ENCODE measurements at places on chromosomes 5 and 9.

DNA sequence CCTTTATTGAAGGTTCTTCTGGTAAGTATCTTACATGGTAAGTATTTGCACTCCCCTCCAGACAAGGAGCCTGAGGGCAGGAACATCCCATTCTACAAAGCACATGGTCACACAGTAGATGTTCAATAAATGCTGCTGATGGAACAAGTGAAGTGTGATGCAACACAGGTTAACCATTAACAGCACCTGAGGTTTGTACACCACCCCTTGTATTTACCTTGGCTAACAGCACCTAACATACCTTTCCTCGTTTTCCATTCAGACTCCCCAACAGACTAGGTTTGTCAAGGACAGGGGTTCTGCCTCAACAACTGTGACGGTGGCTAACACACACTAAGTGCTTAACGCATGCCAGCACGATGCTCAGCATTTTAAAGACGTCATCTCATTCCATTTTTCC, 213.6 kb downstream of the MAPKAP1 start:
- DNase-seq = no peak

DNA sequence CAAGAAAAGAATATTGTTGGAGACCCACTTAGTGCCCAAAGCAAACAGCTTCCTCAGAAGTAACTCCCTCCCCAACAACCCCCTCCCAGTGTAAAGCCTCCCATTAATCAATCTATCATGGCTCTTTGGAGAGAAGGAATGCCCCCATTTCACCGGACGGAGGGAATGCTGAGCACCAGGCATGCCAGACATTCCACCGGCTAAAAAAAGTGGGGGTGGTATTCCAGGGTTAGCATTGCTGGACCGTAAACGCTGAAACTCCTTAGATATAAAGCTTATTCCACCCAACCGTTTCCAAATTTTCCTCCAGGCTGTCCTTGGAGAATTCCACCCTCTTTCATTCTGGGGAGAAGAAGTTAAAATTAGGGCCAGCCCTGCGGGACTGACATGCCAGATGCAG, 363 bp upstream of the MAMDC2 start:
- DNase-seq = no peak

GRCh38 chr5:101393795-101394450, 490.8 kb upstream of the ST8SIA4 start:
- DNase-seq = no peak

- no peak for DNase-seq
Measured at GRCh38 chr5:156836846-156837245, 13.2 kb upstream of the PPP1R2B start.

DNA sequence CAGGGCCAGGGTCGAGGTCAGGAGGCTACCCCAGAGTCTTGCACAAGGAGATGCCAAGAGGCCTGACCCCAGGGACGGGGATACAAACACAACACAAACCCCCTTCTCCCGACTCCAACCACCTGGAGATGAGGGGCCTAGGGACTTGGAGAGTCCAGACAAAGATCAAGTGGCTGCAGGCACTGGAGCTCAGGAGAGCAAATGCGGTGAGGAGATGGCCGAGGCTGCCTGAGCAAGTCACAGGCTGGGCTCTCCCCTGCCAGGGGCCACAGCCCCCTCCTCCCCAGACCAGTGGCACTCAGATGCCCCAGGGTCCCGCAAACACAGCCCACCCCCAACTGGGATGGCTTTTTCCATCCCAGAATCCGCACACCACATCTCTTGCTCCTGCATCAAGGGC, 15.8 kb downstream of the SH3GLB2 start:
- no peak for DNase-seq

Measured in CD4-positive, alpha-beta T cell treated with Interleukin-2 at 100 ng/mL for 4 hours (primary cell).